Cardiac septum (tissue), 1 donor: ENCODE measurements at places on chromosomes 2 and 18. TPM values are rescaled to one million over a fixed set of nuclear protein-coding genes. Genes with fewer than 3 reads are reported as not detected.

DNA sequence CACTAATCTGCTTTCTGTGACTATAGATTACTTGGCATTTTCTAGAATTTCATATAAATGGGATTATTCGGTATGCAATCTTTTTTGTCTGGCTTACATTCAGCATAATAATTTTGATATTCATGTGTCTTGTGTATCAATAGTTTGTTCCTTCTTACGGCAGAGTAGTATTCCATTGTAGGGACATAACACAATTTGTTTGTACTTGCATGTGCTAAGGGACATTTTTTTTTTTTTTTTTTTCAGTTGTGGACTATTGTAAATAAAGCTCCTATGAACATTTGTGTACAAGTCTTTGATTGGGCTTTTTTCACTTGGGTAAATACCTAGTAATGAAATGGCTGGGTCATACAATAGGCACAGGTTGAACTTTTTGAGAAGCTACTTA, 45.1 kb downstream of the ARL5A start:
- no peak for DNase-seq

DNA sequence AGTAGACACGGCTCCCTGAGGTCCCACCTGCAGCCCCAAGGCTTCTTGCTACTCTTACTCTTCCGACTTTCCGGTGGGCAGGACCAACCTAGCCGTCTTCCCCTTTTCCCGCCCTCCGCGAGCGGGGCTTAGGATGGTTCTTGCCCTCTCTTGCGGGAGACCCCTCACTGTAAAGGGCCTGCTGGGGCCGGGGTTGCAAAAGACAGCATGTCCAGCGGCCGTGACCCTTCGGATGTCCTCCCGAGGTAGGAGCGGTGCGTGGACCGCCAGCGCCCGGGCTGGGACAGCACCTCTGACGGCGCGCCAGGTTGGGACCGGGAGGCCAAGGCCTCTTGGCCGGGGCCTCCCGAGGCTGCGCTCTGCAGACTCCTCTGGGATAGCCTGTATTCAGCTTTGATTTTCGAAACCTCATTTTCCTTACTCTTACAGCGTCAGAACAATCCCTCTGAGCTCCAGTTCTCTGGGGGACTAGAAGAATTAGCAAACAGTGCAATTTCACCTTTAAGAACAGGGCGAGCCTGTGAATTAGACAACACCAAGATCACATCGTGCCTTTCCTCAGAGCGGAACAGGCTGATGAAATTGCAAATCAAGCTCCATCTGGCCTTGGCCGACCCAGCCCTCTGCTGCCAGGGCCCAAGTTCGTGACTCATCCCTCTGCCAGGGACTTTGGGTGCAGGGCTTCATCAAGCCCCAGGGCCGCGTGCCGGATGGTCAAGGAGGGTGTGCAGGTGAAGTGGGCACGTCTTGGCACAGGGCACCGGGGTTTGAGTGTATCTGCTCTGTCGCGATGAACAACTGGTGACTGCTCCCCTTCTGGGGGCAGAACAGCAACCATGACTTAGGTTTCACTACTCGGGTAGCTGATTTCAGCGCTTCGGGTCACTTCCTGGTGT, 777 bp downstream of the MOCOS start:
- DNase-seq, result no peak

GRCh38 chr2:111066062-111066593, 54.6 kb upstream of the BCL2L11 start:
- DNase-seq, result no peak

GRCh38 chr2:237682856-237683670, 55.7 kb downstream of the LRRFIP1 start:
- no peak for DNase-seq

GRCh38 chr2:30663806-30664205, 143.4 kb downstream of the CAPN13 start:
- DNase-seq, result peak; percentile 10

DNA sequence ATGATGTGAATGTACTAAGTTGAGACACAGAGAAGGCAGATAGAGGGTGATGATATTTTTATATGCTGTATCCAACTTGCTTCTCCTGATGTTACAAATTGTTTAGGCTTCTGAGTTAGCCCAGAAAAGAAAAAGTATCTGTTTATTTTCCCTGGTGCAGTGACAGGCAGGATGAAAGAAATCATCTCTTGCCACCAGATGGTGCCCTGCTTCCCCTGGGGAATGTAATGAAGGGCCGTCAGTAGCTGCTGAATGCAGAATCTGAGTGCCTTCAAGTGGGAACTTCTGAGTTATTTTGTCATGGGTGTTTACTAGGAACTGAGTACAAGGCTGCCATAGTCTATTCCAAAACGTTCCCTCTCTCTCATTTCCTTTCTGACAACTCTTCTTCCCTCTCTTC, 525.6 kb downstream of the MBD2 start:
- DNase-seq, result no peak

The COLEC12 gene
- total RNA-seq, result 5.5 TPM

The SLC16A14 gene
- 2.0 TPM for total RNA-seq
